ENCODE measurements at places on chromosomes 2 and 18.
A peak's percentile ranks its signal among the peaks of the same experiment; 100 is the strongest.

- DNase-seq: no peak
Observed at GRCh38 chr2:168107322-168107721, 140.1 kb downstream of the STK39 start.

DNA sequence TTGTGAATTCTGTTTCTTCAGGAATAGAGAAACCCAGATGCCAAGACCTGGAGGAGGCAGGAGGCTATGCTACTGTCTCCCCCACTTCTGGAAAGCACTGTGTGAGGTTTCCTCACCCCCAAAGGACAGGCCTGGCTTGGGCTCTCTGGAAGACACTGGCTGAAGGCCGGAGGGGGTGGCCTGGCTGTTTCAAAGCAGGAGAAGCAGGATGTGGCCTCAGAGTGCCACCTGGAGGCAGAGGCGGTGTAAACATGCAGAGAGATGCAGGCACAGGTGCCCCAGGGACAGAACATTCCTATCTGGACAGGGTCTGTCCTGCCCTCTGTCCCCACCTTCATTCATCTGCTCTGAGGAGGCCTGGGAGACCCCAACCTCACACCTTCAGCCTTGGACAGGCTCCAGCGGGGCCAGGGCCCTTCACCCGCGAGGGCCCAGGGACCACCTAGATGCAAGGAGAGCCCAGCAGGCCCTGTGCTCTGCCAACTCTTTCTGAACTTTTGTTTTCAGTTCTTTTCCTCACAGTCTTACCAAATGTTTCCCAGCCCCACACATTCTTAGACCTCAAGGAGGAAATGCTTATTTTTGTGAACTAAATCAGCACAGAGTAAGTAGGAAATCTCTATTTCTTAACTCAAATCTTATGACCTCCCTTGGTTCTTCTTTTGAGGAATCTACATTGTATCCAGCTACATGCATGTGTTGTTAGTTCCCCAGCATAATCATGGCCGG, 79.2 kb downstream of the LONRF2 start:
- DNase-seq: peak; percentile 91

- DNase-seq: no peak
Observed at GRCh38 chr2:177359836-177360595, 32.6 kb upstream of the AGPS start.

DNA sequence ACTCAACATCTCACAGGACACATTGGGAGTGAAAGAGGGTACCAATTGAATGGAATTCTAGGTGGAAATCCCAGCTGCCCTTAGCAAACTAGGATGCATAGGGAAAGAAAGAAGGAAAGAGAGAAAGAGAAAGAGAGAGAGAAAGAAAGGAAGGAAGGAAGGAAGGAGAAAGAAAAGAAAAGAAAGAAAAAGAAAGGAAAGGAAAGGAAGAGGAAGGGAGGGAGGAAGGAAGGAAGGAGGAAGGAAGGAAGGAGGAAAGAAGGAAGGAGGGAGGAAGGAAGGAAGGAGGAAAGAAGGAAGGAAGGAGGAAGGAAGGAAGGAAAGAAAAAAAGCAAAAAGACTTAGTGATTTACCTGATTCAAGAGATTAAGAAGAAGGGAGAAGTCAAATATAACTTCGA, 143.9 kb downstream of the SS18 start:
- no peak for DNase-seq

DNA sequence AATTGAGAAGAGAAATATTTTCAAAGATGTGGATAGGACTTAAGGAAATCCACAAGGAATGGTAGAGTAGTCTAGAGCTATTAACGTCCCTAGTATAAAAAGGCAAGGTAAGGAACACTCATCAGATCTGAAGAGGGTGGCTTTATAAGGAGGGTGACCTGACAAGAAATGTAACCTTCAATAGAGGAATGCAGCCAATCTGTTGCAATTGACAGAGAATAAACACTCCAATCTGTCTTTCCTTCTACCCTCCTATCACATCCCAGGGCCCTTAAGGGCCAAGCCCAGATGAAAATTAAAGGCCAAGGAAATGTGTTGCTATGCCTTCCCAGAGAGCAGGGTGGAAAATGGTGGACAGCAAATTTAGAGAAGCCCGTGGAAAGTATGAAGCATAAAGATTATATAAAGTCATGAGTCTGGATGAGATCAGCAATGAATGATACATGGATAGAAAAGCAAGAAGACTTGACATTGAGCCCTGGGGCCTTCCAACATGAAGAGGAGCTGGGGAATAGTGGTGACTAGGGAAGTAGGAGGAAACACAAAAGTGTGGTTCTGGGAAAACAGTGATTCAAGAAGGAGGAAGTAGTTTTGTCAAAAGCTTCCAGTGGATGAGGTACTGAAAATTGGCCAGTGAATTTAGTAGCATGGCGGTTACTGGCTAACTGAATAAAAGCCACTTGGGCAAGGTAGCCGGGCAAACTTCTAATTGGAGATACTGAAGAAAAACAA, 270.6 kb upstream of the TANK start:
- DNase-seq: no peak

DNA sequence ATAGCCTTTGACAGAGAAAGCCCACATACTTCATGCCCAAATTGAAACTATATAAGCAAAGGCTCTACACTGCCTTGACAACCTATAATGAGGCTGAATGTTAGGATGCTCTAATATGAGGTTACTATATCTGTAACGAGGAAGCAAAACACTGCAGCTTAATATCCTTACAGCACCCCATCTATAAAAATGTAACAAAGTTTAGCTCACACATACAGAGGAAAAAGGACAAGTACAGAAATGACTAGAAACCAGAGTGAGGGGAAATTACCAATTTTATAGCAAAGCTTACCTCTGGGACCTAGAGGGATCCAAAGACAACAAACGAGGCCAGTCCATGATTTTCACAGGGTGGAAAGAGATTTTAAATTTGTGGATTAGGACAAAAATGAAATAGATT, 138.5 kb downstream of the COL4A4 start:
- no peak for DNase-seq

DNA sequence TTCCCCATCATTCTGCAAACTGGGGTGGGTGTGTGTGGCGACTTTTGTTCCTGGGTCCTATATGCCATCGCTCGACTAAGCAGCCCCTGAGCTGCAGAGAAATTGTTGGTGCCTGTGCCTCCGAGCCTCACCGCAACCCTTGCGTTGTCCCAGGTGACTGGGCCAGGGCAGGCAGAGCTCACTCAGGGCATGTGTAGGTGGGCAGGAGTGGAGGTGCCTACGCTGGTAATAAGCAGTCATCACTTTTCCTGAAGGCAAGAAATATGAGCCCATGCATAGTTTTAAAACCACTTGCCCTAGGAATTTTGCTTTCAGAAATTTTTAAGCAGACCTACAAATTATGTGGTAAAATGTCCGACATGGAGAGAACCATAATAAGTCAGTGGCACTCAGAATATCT, 197.8 kb downstream of the SMAD7 start:
- no peak for DNase-seq

GRCh38 chr2:38533180-38533579, 69.5 kb downstream of the HNRNPLL start:
- DNase-seq: no peak

GRCh38 chr2:120670771-120671480, 64.7 kb upstream of the GLI2 start:
- no peak for DNase-seq

- no peak for DNase-seq
Observed at GRCh38 chr2:20282916-20283592, 58.1 kb upstream of the SDC1 start.

DNA sequence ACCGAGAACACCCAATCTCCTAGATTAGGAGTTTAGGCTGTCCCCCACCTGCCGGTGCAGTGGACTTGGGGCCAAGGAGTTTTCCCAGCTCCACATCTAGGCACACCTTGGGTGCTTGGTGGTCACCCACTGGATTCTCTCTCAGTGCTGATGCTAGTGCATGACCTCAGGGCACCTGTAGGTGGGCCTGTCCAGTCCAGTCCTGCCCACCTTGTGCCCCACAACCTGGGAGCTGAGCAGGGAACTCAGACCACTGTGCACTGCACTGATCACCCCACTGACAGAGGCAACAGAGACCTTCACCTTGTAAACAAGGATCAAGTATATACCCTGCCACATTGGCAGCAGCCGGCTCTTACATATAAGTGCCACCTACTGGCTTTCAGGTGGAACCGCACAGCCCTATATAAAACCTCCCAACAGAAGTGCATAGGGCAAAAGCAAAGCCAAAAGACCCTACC, 12.7 kb upstream of the CDH19 start:
- no peak for DNase-seq

- no peak for DNase-seq
Observed at GRCh38 chr2:204824751-204825453, 279.6 kb downstream of the PARD3B start.

DNA sequence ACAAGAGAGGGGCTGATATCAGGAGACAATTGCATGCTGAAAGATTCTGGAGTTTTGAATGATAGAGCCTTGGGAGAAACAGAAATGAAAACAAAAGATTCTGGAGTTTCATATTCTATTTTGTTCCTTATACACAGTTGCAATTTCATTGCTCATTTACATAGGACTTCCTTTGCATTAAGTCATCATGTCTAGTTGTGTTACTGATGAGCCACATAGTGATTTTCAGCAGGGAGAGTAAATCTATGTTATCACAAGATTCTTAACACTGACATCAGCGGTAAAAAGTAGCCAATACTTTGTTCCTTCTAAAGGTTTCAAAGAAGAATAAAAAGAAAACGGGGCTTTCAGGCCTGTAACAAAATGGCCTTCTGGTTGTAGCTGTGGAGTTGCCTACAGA, 7.1 kb downstream of the ADAM17 start:
- no peak for DNase-seq

DNA sequence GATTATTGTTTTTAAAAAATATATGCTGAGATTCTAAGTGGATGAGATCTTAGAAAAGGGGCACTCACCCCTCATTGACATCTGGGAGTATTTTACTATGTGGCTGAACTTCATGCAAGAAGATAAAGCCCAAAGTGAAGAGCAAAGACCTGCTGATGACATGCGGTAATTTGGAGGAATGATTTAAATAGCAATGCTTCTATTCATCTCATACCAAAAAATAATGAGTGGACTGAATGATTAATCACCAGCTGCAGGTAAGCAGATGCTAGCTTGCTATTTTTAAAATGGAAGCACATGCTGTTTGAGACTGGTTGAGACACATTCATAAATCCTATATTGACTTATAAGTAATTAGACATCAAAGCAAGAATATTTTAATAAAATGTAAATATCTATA, 12.7 kb upstream of the CDK15 start:
- DNase-seq: no peak

- DNase-seq: no peak
Observed at GRCh38 chr2:64675860-64676259, 22.1 kb upstream of the SERTAD2 start.

DNA sequence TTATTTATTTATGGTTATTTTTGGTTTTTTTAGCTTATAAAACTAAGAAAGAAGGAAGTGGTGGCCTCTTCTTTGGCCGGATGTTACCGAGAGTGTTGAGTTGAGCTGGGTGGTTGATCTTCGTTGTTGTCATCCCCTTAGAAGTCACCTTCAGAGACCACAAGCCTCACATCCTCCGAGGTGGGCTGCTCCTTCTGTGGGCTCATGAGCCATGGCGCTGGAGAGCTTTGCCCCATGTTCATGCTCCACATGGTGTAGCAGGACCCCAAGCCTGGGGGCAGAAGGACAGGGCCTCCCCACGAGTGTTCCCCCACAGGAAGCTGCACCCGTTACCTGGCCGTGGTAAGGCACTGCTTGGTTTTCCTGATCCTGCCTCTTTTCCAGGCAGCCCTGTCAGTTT, 23.4 kb downstream of the SNTG2 start:
- no peak for DNase-seq

DNA sequence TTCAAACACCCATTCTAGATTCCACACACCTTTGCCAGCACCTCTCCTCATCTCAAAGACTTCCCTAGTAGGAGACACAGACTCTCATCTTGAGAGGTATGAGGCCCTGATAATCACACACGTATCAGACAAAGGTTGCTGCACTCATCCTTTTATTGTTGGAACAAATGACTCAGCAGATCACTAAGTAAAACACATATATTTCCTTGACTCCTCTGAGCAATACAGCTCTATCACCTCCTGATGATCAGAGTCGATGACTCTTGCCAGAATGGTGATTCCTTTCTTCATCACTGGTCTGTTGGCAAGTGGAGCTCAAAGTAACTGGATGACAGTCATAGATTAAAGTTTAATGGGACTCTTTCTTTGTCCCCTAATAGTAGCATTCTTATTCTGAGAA, 1049.2 kb upstream of the ZEB2 start:
- DNase-seq: no peak

Measured in glutamatergic neuron (in vitro differentiated cells).